ENCODE measurements at places on chromosomes 2 and 18.
A peak's percentile ranks its signal among the peaks of the same experiment; 100 is the strongest.

DNA sequence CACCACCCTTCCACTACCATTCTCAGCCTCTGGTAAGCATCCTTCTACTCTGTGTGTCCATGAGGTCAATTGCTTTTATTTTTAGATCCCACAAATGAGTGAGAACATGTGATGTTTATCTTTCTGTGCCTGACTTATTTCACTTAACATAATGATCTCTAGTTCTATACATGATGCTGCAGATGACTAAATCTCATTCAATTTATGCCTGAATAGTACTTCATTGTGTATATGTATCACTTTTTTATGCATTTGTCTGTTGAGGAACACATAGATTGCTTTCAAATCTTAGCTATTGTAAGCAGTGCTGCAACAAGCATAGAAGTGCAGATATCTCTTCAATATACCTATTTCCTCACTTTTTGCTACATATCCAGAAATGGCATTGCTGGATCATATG lies 733.3 kb downstream of the SUCLG1 start:
- ATAC-seq = no peak

DNA sequence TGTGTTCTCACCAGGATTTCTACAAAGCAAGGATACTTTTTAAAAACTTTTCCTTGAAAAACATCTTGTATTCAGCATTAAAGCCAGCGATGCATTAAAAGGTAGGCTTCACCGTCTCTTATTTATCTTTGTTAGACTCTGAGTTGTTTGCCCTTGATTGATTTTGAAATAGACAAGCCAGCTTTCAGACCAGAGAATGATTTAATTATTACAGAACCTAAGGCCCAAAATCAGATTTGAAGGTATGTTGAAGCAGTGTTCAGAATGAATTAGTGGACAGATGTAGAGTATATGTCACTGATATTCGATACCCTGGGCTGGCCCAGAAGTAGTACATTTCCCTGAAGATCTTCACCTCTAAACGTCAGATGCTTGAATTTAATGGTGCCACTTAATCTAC lies 136.4 kb downstream of the THSD7B start:
- no peak for ATAC-seq

DNA sequence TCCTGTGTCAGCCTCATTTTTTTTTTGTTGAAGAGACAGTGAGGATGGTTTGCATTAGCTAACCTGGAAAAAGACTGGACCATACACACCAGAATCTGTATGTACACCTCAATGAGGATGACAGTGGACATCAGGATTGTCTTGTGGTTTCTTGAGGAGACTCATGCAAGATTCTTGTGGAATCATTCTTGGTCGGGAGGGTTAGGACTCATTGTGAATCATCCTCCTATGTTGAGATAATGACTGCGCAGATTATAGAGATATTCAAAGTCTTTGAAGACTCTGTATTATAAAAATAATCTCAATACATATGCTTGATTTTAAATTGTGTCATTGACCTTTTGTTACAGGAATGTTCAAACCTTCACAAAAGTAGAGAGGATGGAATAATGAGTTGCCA lies 49.1 kb upstream of the DOCK10 start:
- ATAC-seq = no peak

GRCh38 chr2:162041485-162041884 lies 32.5 kb downstream of the DPP4 start:
- no peak for ATAC-seq

DNA sequence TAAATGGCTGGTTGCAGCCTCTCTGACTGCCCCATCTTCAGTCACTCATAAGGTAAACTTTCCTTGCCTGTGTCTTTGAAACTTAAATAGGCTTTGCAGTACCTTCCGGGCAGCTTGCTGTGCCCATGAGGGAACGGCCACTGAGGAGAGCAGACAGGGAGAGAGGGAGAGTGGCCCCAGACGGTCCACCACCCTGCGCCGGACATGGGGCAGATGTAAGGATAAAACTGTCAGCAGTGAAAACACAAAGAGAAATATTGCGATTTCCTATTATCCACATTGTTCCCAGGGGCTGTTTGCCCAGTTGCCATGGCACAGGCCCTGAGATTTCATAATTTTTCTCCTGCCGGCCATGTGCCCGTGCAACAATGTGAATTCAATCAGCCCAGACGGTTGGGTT lies 265.9 kb upstream of the SALL3 start:
- no peak for ATAC-seq

DNA sequence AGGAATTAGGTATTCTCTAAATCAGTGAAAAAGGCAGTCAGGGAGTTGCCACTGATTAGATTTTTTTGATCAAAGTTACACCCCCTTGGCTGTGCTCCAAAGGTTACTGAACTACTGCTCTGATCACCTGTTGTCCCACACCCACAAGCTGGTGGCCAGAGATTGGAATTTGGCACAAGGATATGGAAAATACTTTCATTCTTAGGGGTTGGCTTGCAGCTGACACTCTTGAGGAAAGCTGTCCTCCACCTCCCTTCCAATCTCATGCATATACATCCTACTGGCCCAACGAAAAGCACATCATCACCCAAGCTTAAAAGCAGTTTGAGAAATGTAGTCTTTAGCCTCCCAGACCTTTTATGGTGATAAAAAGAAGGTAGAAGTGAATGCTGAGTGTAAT lies 329.5 kb upstream of the CHAC2 start:
- no peak for ATAC-seq

GRCh38 chr2:111209045-111209514 lies 88.4 kb downstream of the BCL2L11 start:
- ATAC-seq = peak; percentile 36
